ENCODE measurements at places on chromosomes 4 and X.

DNA sequence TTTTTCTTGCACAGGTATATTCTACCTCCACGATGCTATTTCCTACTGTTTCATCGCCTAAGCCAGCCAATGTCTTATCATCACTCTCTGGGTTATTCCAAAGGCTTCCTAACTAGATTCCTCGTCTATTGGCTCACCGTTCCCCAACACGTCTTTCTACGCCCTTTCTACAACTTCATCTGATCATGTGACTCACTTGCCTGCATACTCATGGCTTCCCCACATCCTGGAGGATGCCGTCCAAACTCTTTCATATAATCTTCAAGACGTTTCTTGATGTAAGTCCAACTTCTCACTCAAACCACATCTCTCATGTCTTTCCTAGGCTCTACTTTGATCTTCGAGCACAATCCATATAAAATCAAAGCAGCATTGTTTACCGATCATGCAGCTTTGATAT, 322.0 kb upstream of the PPARGC1A start:
- DNase-seq: no peak

GRCh38 chr4:80255329-80256095, 11.0 kb upstream of the FGF5 start:
- no peak for DNase-seq

DNA sequence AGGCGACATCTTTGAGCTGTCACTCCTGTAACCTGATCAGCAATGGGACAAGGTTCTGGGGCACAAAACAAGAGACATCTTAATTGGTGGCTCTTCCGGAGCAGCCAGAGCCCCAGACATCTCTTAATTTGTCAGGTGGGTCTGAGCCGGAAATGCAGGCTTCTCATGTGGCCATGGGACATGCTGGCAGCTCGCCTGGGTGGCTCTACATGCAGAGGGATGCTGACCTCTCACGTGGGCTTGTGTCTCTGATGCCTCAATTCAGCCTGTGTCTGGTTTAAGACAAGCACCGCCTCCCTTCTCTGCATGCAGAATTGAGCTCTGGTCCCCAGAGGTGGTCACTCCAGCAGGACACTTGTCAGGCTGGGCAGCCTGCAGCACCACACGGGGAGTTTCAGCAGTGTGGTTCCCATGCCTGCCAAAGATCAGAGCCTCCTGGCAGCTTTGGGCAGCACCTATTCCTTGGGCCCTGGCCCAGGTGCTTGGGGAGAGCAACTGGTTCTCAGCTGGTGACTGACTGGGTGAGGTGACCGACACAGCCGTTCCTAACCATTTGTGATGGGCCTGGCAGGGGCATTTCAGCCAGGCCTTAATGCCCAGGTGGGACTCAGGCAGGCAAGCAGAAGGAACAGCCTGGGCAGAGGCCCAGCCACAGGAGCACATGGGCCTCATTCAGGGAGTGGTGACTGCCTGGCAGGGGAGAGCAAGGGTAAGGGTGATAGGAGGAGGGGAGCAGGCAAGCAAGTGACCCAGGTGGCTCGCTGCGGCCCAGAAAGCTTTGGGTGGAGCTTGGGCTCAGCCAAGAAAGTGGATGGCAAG, 53.4 kb downstream of the HMX1 start:
- no peak for DNase-seq

DNA sequence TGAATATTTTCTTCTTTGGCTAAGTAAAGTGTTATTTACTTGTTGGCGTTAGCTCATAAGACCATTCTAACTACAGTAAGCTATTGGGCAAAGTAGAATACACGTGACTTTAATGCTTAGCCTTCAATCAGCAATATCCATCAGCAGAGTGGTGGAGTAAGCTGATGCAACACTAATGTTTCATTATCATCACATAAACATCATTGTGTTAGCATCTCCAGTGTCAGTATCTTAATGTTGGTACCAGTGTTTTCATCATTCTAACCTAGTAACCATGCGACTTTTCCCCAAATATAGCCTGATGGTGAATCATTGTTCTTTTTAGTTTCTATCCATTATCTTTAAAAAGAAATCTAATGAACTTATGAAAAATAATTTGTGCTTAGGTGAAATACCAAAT, 48.5 kb downstream of the APOOL start:
- DNase-seq: no peak

DNA sequence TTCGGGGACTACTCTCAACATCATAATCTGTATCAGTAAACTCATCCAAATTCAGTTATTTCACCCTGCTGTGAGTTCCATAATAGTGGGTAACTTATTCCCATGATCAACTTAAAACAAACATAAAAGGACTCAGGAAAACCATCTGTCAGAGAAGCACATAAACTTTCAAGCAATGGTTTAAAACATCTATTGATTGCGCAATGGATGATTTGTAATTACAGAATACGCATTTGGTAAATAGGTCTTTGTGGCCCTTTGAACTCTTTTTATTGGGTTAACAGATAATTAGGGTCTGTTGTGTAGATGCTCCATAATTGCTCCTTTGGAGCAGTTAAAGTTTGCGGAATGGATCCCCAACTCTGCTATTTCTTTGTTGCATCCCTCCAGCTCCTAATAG, 115.3 kb downstream of the KIT start:
- no peak for DNase-seq

- no peak for DNase-seq
Observed at GRCh38 chr4:38570647-38571276, 93.2 kb upstream of the KLF3 start.

GRCh38 chr4:142925161-142925560, 79.1 kb upstream of the INPP4B start:
- DNase-seq: no peak

GRCh38 chr4:85869181-85869580, 394.2 kb downstream of the ARHGAP24 start:
- DNase-seq: no peak

GRCh38 chr4:26410385-26411293, 79.6 kb downstream of the CCKAR start:
- DNase-seq: no peak

DNA sequence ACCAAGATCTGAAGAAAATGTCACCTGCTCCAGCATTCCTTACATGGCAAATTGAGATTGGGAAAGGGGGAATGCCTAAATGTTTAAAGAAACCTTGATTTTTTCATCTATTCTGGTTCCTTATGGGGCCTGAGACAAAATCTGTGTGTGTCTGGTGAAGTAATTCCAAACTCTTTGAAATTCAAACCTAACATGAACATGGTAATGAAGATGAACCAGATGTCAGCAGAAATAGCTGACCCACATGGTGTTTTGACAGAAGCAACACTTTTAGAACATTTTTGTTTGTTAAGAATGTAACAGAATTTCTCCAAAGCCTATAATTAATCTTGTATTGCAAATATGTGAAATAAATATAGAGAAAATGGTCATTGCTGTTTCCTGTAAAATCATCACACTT, 133.0 kb downstream of the PARM1 start:
- DNase-seq: no peak

- DNase-seq: no peak
Observed at GRCh38 chrX:46572340-46572936, 1.1 kb upstream of the CHST7 start.

- no peak for DNase-seq
Observed at GRCh38 chr4:189809241-189809735, 131.4 kb upstream of the FRG1 start.

- DNase-seq: no peak
Observed at GRCh38 chrX:136630881-136631280, 17.1 kb upstream of the CD40LG start.

DNA sequence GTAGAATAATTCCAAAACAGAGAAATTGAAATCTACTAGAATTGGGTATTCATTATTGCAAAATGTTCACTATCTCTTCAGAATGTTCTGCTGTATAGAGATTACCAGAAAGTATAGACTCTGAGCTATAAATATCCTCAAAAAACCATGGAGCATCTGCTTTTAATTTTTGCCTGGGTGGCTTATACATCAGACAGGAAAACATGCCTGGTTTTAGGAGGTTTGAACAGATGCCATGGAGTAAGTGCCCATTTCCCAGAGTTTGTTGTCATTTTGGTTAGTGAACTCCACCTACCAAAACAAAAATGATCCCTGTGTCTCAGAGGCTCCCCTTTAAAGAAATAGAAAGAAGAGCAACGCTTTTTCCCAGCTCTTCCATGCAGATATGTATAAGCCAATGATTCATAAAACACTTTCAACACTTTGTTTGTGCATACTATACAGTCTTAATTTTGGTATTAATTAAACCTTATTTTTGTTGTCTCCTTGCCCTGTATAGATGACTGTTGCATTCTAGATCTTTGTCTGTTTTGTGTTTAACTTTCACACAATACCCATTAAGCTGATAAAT, 68.7 kb downstream of the MEPE start:
- DNase-seq: no peak

GRCh38 chr4:8768357-8768999, 103.2 kb downstream of the HMX1 start:
- DNase-seq: no peak

GRCh38 chr4:18314731-18315130, 293.2 kb upstream of the LCORL start:
- no peak for DNase-seq

GRCh38 chr4:40874901-40875300, 125.1 kb downstream of the NSUN7 start:
- no peak for DNase-seq

DNA sequence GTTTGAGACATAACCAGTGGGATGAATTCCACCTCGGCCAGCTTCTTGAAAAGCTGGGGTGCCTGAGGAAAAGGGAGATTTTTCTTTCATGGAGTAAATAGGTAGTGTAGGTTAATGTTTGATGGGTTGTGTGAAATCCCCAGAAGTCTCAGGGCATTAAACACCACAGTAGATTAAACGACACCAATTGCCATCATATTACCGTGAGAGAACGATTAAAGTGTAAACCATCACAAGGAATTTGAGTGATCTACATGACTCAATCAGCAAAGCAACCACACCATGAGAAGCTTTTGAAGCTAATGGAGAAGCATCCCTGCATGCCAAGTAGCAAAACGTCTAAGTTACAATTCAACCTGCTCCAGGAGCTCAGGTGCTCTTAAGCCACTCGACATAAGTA, 322.5 kb upstream of the GATB start:
- no peak for DNase-seq

DNA sequence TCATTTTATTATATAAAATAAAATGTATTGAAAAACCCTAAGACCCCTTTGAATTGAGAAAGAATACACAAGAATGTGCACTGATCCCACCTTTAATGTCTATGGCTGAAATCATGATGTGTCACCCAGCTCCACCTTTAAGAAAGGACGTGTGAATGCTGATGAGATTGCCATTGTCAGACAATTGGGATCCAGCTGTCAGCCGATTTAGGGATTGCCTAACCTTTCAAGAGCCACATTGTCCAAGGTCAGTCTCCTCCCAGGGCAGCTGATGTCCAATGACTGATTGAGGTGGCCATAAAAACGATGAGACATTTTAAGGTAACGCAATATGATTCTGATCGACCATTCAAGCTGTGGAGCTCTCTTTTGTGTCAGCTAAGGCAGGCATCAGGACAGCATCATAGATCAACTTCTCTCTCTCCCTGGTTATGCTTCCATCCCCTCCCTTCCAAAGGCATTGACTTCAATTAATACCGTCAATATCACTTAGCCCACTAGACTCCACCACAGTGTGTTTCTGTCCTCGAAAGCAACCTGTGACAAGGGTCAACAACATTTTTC, 1676.4 kb downstream of the PCDH7 start:
- DNase-seq: no peak

GRCh38 chr4:89108091-89108490, 3.2 kb upstream of the TIGD2 start:
- DNase-seq: no peak

DNA sequence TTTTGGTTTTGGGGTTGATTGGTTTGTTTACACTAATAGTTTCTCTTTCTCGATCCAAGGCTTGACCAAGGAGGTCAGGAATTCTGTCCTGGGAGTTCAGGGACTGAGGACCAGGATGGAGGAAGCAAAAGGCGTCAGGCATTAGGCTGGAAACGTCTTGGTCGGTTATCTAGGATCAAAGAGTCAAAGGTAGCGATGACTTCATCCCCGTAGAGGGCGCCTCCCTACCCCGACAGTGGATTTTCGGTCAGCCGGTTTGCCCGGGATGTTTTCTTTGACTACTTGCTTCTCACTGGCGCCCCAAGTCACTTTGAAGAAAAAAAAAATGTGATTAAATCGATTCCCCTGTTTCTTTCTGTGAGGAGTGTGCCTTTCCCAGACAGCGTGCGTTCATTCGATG, 980 bp upstream of the FHDC1 start:
- DNase-seq: no peak

- no peak for DNase-seq
Observed at GRCh38 chrX:120251471-120252011, 929 bp downstream of the ZBTB33 start.

DNA sequence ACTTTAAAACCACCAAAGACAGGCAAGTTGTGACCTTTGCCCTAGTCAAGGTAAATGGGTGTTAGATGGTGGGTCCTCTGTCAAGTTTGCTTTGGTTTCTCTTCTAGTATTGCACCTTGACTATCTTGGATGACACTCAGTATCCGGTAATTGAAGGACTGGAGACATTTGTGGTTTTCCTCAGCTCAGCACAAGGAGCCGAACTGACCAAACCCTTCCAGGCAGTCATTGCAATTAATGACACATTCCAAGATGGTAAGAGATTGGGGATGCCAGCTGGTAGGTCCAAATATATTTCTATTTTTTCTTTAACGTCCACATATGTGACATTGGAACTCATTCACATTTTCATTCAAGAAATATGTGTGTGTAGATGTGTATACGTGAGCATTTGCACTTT, 69.3 kb upstream of the ANXA3 start:
- no peak for DNase-seq

DNA sequence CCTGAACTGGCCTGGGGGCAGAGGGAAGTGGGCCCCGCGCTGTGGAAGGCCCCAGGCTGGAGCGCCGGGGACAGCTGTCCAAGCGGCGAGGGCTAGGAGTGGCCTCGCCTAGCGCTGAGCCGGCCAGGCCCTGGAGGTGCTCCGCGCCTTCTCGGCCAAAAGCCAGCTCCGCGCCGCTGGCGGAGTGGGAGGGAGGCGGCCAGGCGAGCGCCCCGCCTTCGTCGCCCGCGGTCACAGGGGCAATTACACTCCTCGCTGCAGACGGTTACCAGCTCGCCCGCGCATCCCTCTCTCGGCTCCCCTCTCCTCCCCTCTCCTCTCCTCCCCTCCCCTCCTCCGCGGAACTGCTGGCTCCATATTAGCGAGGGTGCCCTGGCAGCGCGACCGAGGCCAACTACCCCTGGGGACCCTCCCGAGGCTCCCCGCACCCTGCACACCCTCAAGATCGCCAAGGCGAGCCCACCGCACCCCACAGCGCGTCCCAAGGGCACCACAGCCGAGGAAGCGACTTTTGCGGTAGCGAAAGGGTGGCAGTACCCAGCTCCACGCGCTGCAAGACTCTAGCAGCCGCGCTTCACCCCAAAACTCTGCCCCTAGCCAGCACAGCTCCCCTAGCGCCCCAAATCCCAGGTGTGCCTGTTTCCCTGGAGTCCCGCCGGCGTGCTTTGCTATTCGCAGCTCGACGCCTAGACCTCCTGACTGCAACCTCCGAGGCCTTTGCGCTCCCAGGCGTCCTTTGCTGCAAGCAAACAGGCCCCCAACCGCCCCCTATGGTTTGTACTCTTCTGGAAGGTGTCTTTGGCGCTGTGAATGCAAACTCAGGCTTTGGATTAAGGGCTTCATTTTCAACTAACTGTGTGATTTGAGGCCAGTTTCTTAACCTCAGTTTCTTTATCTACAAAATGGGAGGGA, 91.4 kb downstream of the BCOR start:
- no peak for DNase-seq
